ENCODE measurements at places on chromosomes 5 and 9.

DNA sequence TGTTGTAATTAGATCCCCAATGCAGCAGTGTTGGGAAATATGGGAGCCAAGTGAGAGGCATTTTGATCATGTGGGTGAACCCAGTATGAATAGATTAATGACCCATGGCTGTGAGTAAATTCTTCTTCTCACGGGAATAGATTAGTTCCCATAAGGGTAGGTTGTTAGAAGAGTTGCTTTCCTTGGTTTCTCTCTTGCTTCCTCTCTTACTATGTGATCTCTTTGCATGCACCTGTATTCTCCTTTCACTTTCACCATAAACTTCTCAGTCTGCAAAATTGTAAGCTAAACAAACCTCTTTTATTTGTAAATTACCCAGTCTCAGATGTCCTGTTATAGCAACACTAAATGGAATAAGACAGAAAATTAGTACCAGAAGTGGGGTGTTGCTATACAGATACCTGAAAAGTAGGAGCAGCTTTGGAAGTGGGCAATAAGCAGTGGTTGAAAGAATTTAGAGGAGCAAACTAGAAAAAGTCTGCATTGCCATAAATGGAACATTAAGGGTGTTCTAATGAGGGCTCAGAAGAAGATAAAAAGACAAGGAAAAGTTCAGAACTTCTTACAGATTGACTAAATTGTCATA lies 1090.0 kb upstream of the ARRDC3 start:
- no peak for DNase-seq

DNA sequence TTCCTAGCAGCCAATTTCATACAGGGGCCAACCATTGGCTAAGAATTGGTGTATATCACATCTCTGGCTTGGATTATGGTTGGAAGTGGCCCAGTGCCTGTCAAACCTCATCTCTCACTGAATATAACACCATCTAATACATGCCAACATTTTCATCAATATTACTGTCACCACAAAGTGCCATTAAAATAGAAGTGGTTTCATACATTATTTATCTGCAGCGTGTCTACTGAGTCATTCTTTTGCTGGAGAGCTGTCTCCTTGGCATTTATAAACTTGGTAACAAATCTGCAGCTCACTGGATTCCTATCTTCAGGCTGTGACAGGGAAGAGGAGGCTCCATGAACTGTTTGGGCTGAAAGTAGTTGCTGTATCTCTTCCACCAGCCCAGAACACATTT lies 70.9 kb downstream of the PTTG1 start:
- no peak for DNase-seq

- no peak for DNase-seq
Observed at GRCh38 chr9:121246821-121247561, 21.0 kb upstream of the GSN start.

GRCh38 chr9:34143116-34143515 lies 16.6 kb upstream of the DCAF12 start:
- no peak for DNase-seq

DNA sequence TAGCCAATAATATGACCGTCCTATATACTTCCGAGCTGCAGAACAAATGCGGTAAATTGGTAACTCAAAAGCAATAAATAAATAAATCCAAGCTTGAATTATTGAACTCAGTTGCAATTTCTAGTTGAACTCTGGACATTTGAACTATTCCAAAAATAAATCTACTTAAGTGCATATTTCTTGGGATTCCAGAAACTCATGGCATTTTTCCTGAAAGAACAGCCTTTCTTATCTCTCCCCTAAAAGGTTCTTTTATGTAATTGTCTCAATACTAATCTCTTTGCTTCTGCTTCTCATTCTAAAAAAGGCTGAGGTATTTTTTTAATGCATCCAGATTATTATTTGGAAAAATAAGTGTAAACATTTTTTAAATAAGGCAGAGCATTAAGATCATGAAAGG lies 131.7 kb downstream of the TRPM6 start:
- DNase-seq: no peak

GRCh38 chr5:167594061-167594435 lies 697.4 kb upstream of the WWC1 start:
- no peak for DNase-seq

GRCh38 chr5:170760113-170760512 lies 23.4 kb upstream of the GABRP start:
- no peak for DNase-seq

GRCh38 chr9:117734082-117734481 lies 29.9 kb downstream of the TLR4 start:
- no peak for DNase-seq

DNA sequence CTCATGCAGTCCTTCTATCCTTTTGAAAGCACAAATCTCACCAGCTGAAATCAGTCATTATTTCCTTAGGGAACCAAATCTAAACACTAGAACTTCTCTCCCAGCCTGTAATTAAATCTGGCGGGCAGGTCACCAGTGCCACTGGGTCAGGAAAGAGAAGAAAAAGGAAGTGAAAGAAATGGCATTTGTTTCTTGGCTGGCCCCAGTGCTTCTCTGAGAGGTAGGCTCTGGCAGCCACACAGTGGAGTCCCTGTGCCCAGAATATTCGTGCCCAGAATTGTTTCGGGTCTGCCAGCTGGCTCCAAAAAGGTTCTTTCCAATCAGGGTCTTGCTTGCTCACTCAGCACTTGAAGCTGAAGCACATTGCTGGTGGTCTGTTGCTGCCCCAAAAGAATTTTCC lies 133.9 kb upstream of the MTAP start:
- no peak for DNase-seq

GRCh38 chr9:116087751-116088194 lies 65.8 kb upstream of the PAPPA start:
- DNase-seq: no peak

GRCh38 chr9:70601000-70601951 lies 186.8 kb upstream of the KLF9 start:
- DNase-seq: no peak

- no peak for DNase-seq
Observed at GRCh38 chr5:115264786-115265185, 2.1 kb upstream of the PGGT1B start.

DNA sequence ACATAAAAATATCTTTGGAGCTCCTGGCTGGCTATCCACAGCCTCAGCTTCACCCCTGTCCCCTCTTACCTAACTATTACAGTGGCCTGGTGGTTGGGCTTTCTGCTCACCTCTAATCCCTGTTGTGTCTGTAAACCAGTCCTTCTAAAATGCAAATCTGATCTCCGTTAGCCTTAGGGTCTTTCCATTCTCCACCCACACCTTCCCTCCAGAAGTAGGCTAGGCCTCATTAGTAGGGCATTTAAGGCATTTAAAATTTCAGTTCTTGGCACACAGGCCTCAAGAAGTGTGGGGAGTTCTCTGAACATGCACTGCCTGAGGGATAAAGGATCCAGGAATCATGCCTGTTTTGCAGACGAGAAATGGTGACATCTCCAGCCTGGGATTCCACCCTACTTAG lies 26.4 kb upstream of the STC2 start:
- no peak for DNase-seq

DNA sequence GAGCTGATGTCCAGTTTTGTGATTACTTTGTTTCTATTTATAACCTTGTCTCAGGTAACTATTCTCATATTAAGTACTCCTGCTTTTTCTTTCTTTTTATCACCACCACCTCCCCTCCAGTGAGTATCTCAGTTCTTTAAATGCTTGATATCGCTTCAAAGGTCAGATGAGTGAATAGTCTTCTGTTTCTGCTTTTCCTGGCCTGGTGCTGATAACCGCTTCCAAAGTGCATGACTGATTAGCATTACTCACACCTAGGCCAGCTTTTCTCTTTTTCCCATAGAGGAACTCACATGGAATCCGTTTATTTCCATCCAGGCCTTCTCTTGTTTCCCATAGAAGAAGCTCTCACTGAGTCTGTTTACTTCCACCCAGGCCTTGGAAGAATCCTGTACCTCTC lies 3.2 kb downstream of the SLC36A1 start:
- DNase-seq: no peak

DNA sequence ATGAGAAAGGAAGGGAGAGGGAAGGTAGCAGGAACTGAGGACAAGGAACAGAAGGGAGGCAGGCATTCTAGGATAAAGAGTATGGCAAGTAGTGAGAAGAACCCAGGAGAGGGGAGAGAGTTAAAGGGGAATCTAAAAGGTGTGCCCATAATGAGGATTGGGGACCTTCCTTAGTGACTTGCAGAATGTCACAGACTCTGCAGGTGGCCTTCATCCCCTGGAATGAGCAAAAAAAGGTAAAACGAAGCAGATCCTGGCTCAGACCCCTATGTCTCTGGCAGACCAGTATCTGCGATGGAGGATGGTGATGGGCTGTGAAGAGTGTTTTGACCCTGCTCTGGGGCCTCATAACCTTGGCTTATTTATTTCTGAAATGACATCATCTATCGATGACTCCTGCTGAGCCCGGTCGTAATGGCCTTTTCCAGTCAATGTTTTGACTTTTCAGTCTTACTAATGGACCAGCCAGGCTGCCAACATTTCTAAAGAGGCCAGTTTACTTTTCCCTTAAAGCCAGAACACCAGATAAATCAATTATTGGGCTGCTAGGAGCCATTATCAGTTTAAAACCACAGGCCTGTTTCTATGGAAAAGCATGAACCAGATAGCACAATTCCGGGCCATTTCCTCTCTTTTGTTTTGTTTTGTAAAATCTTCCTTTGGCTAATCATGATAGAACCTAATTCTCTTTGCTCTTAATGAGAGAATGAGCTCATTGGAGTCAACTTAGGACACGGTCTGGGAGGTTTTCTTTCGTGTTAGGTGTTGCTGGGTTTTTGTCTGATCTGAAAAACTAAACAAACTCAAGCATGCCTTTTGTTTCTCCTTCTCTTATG lies 3.1 kb downstream of the TMOD1 start:
- DNase-seq: no peak

- DNase-seq: no peak
Observed at GRCh38 chr9:128160603-128160987, 530 bp downstream of the BBLN start.

DNA sequence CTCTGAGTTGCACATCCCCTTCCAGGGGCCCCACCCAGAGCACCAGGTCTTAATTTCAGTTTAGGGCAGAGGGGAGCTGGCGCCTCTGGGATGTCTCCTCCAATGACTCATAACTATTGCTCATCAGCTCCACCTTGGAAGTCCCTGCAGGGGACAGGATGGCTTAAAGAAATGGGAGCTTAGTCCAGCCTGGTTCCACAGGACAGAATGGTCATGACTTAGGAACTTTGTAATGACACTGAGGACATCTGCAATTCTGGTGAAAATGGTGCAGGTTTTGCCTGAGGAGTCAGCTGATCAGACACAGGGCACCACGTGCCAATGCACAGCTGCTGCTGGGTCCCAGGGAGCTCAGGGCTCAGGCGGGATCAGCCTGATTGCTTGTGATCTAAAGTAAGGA lies 16.4 kb upstream of the PPP1R26 start:
- no peak for DNase-seq

DNA sequence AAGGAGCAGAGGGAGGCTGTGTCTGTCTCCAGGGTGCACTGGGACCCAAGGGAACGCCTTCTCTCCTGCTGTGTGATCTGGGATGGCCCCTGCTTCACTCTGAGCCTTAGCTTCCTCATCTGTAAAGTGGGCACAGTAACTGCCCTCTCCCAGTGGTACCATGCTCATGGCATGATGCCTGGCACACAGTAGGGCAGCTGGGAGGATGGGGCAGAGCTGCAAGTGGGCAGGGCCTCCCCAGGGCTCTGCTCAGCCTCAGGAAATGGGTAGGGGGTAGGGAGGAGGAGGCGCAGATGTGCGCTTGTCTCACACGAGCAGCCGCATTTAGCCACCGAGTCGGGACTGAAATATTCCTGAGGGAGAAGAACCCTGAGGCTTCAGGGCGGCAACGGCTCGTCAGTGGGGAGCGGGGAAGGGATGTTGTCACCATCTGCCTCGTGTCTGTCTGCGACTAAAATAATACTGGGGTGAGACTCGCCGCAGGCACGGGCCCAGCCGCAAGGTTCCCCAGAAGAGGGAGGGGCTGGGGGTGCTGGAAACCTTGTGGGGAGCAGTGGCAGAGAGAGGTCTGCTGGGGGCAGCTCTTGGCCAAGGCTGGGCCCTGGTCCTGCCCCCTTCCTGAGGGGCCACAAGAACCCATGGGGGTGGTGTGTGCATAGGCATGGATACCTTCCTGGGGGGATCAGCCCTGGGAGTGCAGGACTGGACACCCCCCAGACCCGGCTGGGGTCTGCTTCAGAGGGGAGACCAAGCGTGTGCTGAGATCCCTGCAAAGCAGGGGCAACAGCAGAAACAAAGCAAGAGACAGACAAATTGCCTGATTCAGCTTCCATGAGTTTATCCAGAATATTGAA lies 55.2 kb upstream of the PSD2 start:
- DNase-seq: no peak

GRCh38 chr5:145010834-145011233 lies 824.3 kb downstream of the PRELID2 start:
- no peak for DNase-seq

GRCh38 chr5:54388811-54389210 lies 66.7 kb upstream of the HSPB3 start:
- no peak for DNase-seq

DNA sequence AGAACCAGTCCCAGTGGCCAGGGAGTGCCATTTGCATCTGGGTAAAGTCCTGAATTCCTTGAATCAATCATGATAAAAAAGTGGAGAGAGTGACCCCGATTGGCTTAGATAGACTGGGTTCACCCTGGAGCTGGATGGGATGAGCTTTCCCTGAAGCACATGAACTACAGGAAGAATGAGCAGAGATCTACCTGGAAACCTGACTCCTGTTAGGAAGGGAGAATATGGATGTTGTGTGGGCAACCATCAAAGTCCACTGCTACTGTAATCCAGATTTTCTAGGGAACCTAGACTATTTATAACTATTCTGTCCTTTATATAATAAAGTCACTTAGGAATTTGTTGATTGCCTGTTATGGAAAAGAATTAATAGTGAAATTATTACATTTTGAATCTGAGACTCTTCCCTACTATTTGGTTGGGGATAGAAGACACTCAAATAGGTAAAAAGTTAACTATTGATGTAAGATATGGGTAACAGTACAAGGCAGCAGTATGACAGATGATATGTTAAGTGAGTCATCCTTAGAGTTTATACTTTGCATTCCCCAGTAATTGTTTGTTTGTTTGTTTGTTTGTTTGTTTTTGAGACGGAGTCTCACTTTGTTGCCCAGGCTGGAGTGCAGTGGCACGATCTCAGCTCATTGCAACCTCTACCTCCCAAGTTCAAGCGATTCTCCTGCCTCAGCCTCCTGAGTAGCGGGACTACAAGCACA lies 17.9 kb downstream of the CYSTM1 start:
- no peak for DNase-seq

GRCh38 chr5:179023528-179024189 lies at the start of gene ZNF879:
ZNF879 (plus strand) TSS chr5:179023804; CDS start chr5:179025005, 1,201 bp downstream.
- DNase-seq: peak; percentile 25
